Lung (tissue), 17 donors: ENCODE measurements at places on chromosomes 4 and X. TPM values are rescaled to one million over a fixed set of nuclear protein-coding genes. Genes with fewer than 3 reads are reported as not detected.

- DNase-seq, result no peak
These were observed 126.5 kb downstream of the PTPN13 start for GRCh38 chr4:86720508-86721068.

- no peak for DNase-seq
These were observed 665.6 kb downstream of the FSTL5 start for GRCh38 chr4:161498155-161498554.

The UGT2B28 gene
- not detected for total RNA-seq

The KLHL4 gene
- 4.7 TPM for total RNA-seq

The IL2RG gene
- total RNA-seq, result 25.8 TPM

- peak; percentile 18 for DNase-seq
These were observed 40.5 kb upstream of the BMP3 start for GRCh38 chr4:80989921-80990544.

The PWWP3B gene
- 1.0 TPM for total RNA-seq

DNA sequence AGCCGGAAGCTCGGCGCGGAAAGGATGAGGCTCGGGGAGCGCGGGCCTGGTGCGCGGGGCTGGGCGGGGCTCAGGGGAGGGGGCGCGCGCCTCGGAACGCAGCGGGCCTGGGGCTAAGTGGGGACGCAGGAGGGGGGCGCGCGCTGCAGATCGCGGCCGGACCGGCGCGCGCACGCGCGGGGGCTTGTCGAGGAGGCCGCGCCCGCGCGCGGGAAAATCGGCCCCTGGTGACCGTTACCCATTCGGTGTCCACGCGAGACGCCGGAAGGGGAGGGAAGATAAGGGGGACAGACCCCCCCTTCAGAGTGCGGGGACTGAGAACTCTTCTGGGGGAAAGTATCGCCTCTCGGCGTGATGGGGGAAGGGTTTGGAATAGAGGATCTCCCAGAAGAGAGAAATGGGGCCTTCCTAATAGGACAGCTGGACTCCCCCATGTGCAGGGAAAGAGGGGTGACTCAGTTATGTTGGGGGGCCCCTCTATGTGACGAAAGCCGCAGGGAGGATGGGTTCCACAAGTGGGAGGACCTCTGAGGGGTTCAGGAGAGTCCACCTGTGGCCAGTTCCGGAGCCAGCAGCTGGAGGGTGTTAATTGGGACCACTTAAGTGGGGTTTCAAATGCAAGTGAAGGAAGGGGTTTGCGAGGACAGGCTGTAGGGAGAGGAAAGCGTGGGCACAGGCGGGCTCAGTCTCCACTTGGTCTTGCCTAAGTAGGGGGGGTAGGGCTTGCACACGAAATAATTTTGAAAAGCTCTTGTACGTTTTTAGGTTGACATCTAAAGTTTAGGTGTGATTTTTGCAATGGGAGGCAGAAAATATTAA, 584 bp downstream of the SUV39H1 start:
- DNase-seq, result peak; percentile 71

DNA sequence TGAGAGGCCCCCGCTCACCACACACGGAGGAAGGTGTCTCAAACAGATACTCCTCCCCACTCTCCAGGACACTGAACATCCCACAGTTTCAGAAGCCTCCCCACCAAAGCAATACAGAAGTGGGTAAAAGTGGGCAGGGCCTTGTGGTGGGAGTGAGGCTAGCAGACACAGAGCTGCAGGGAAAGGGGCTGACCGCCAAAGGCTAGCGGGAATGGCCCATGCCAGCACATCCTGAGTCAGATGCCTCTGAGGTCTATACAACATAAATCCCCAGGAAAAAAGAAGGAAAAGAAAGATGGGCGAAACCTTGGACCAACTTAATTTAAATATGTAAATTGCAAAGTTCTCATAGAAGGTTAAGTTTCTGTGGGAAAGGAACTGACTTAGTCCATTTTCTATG, 21.9 kb upstream of the ARHGAP10 start:
- DNase-seq, result no peak

DNA sequence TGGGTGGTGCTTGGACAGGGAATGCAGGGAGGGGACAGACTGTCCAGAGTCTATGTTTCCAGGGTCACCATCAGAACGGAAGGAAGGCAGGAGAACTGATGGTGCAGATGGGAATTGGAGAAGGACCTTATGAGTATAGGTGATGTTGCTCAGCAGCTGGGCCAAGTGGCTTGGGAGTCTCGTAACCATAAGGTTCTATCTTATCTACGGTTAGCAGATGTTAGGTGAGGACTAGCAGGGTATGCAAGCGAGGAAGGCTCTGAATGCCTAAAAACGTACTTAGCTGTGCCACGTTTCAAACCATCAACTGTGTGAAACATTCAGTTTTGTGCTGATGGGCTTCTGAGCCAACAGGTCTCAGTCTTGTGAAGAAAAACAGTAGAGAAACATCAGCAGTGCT, 22.4 kb downstream of the MAGEA9 start:
- no peak for DNase-seq

DNA sequence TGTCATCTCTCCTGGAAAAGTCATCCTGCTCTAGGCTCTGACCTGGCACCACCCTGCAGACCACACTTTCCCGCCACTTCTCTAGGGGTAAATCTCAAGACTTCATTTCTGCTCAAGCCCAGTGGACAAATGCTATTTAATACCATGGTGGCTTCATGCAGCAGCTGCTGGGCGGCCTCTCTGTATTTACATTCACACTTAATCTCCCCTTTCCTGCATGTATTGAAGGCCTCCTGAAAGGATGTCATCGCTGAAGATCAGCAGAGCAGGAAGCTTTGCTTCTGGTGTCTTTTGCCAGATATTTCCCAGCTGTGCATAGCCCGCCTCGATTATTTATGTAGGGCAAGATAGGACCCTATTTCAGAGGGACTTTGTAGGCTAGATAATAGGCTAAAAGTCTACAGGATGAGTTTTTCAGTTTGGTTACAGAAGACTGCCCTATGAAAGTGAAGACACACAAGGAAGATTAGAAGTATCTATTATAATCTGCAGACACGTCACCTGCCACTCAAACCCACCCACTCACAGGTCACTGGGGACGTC, 17.2 kb downstream of the PROM1 start:
- peak; percentile 87 for DNase-seq

DNA sequence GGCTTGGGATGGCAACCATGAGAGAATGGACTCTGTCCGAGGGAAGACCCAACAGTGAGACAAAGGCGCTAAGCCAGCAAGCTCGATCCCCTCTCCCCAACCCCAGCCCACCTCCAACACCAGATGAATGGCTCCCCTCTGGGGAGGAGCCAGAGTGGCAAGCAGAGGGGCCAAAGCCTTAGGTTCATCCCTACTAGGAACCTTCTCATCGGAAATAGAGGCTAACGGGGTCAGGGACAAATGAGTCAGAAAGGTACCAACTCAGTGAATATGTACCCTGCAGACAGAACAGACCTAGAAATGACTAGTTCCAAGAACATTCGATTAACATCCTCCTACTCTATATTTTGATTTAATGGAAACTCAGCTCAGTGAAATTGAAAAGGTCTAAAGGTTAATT, 73.9 kb downstream of the NSG1 start:
- DNase-seq, result no peak

- DNase-seq, result no peak
These were observed 28.2 kb downstream of the ANKRD50 start for GRCh38 chr4:124684301-124684700.

GRCh38 chrX:114152801-114153200, 431.1 kb upstream of the HTR2C start:
- no peak for DNase-seq

GRCh38 chrX:101219116-101219863, at the start of gene DRP2:
Gene DRP2, plus strand, starts transcription at chrX:101219786. Its CDS starts 11,862 bp downstream, at chrX:101231648.
- no peak for DNase-seq

The NXF2B gene
- total RNA-seq, result 0.43 TPM

The MAOB gene
- 19.6 TPM for total RNA-seq

- peak; percentile 64 for DNase-seq
These were observed 2.4 kb downstream of the CHST7 start for GRCh38 chrX:46575991-46576392.

The BMX gene
- 1.9 TPM for total RNA-seq

The PABPC5 gene
- 0.80 TPM for total RNA-seq

GRCh38 chrX:154602226-154602625, 16.9 kb downstream of the CTAG1B start:
- no peak for DNase-seq

GRCh38 chrX:107561468-107562215, 66.7 kb upstream of the PRPS1 start:
- DNase-seq, result no peak

GRCh38 chr4:189084671-189085070, 856.0 kb upstream of the FRG1 start:
- no peak for DNase-seq

GRCh38 chr4:133910165-133910564, 291.4 kb downstream of the PABPC4L start:
- no peak for DNase-seq

DNA sequence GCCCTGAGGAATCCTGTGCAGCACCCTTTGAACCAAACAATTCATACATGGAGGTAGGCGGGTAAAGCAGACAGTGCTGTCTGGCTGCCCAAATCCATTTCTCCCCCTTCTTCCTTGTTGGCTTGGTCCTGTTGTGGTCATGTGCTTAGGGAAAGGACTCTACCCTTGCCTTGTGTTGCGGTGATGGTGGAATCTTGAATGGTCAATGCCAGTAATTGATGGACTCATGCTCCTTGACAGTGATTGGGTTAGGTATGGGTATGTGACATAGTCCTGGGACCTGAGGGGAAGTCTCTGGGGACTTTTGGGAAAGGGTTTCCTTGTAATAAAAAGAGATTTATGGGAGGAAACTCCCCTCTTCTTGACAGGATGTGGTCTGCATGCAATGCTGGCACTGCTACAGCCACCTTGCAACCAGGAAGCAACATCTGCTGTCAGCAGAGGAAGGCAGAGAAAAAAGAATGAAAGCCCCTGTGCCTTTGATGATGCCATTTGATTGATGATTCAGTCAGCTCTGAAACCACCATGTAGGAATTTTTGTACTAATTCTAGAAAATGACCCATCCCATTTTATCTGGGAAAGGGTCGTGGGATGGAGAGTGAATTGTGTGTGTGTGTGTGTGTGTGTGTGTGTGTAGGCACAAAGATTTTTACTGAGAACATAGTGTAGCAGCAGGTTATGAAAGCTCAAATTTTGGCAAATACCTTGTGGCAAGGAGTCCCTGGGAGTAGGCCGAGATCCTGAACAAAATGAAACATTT, 30.0 kb upstream of the HUWE1 start:
- peak; percentile 11 for DNase-seq

The KLB gene
- 0.80 TPM for total RNA-seq

The STAP1 gene
- 2.4 TPM for total RNA-seq

DNA sequence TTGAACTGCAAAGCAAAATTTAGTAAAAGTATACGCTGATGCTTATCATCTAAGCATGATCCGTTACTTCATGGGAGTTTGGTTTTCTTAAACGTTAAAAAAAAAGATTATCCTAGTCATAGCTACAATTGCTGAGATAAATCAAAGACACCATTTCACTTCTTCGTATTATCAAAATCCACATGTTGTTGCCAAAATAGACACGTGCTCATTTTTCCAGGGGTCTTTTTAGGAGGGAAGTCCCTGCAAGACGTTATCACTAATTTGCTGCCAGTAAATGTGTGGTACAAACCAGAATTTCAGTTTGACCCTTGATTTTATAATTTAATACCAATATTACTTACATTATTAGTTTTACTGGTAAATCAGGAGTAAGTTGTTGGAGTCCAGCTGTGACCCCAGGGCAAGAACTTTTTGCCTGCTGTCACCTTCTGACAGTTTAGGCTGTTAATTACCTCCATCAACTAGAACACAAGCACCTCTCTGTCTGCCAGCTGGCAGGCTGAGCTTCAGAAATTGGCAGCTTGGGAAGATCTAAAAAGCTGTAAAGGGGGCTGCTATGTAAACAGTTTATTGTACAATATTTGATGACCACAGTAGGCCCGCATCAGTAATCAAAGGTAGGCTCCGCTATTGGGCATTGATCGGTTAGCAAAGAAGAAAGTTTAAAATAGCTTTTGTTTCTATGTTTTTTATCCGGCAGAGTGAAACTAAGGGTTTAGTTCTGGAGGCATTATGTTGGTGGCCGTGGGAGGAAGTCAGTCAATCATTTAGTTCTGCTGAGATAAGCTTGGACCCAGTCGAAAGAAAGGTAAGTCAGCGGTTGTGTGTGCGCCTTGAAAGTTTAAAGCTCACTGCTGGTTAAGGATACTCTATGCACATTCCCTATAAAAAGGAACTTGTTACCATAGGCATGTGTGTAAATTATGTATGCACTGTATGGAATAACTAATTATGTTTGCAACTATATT, 196.4 kb downstream of the FBXO8 start:
- DNase-seq, result peak; percentile 47

The FOXR2 gene
- not detected for total RNA-seq

The NAT8L gene
- 0.46 TPM for total RNA-seq

DNA sequence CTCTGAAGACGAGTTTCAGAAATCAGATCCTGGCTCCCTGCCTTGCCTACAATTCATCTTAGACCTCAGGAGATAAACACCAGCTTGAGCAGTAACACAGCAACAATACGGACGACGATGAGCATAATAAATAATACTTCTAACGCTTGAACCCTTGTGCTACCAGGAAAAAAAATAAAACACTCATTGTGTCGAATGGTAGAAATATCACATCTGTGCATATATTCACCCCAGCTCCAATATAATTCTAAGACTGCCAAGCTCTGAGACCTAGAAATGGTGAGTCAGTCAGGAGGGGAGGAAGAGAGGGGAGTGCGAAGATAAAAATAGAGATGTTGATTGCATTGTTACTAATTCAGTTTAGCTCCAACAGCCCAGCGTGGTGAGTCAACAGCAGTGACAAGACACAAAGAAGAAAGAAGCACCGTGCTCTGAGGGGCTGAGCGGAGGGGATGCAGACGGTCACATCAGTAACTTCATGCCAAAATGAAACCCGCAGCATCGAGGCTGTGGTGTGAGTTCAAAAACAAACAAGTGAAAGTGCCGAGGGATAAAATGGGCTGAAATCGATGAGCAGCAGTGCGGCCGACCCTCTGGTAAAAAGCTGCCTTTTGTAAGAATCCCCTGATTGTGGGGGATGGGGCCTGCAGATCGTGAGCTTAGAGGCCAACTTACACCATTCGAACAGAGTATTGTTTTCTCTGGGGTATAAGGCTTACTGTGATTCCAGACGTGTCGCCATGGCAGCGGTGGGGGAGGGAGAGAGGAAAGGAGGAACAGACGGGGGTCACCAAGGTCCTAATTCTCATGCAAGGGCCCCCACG, 150.4 kb downstream of the MGST2 start:
- peak; percentile 74 for DNase-seq

DNA sequence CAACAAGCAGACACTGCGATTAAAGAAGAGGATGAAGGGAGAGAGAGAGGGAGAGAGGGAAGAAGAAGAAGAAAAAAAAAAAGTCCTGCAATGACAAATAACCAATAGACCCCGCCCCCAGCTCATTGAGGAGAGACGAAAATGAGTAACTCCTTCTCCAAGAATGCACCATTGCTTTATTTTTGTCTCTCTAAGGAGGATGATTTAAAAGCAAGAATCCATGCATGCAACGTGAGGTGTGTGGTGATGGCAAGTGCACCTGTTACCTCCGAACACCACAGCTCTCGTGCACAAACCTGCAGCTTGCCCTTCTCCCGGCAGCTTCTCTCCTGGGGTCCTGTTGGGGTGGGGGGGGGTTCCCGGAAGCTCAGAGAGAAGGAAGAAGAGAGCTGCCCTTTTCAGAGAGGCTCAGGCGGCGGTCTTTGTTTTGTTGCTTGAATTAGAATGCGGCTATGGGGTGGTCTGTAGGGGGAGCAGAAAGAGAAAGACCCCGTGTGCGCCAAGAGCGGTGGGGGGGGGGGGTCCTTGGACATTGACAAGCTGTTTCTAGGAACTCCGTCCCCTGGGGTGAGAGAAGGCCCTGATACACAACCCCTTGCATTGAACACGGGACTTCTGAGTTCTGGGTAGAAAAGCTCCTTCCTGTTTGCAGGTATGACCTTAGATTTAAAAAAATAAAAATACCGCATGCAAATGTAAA, 100.7 kb downstream of the CRLF2 start:
- DNase-seq, result no peak

- no peak for DNase-seq
These were observed 668.8 kb downstream of the GALNTL6 start for GRCh38 chr4:172481802-172482508.
